ENCODE measurements at places on chromosomes 16 and 17.
A peak's percentile ranks its signal among the peaks of the same experiment; 100 is the strongest.

DNA sequence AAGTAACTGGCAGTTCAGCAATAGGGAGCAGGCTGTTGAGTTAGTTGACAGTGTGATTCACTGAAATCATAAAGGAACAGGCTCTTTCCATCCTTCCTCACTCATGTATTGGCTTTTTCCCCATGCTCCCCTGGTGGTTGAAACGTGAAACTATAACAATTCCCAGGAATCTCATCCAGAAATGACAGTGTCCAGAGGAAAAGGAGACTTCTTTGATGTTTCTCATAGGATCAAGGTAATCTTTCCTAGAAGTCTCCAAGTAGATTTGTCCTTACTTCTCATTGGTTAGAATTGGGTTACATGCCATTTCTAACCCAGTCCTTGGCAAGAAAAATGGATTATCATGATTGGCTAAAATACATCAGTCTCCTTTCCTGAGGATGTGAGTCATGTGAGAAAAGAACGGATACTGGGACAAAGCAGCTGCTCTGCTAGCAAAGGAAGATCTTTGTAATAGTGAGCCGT, 14.4 kb downstream of the TTC19 start:
- DNase-seq, result no peak

DNA sequence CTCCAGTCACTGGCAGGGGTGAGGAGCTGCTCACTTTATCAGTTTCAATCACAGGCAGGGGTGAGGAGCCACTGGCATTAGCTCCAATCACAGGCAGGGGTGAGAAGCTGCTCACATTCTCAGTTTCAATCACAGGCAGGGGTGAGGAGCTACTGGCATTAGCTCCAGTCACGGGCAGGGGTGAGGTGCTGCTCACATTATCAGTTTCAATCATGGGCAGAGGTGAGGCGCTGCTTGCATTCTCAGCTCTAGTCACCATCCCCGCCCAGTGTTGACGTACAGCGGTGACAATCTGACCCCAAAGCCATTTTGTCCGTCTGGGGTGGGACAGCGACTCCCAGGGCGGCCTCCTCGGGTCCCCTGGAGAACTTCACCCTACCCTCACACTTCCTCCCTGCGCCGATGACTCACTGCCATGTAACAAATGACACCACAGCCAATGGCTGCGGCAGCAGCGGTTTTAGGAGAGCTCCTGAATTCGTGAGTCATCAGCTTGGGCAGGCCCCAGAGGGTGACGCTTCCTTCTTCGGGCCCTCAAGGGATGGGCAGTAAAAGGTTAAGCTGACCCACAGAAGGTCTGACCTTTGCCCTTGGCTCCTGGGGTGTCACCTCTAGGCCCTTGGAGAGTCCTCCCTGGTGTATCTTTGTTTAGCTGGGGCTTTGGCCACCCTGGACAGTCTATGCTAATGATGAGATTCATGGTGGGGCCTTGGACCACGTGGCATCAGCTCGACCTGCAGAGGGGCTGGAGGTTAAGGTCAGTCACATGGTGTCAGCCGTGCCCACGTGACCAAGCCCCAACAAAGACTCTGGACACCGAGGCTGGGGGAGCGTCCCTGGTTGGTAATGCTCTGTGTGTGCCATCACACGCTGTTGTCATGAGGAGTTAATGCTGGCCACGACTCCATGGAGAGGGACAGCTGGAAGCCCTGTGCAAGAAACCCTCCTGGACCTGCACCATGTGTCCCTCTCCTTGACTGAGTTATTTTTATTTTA, 171.7 kb downstream of the C16orf95 start:
- DNase-seq, result peak; percentile 4

GRCh38 chr16:56320056-56320455, 105.3 kb downstream of the AMFR start:
- no peak for DNase-seq

GRCh38 chr17:329784-330420, 22.7 kb downstream of the RPH3AL start:
- no peak for DNase-seq

GRCh38 chr17:173166-173911, 8.1 kb downstream of the DOC2B start:
- no peak for DNase-seq

DNA sequence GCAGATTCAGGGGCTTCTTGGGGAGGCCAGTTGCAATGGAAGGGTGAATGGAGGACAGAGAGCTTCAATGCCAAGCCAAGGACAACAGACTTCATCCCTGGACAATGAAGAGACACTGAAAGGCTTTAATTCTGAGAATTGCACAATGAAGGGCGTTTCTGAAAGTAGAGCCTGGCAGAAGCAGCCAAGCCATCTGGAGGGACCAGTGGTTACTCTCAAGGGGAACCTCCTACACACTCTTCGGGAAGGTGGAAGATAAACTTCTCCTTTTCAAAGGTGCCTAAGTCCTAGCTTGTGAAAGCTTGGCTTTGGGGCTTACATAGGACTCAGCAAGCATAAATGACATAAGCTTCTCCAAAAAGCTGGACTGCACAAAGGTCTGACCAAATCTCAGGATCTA, 6.2 kb upstream of the CES1 start:
- DNase-seq, result no peak

- no peak for DNase-seq
These were observed 13.2 kb downstream of the CD7 start for GRCh38 chr17:82303944-82304808.

DNA sequence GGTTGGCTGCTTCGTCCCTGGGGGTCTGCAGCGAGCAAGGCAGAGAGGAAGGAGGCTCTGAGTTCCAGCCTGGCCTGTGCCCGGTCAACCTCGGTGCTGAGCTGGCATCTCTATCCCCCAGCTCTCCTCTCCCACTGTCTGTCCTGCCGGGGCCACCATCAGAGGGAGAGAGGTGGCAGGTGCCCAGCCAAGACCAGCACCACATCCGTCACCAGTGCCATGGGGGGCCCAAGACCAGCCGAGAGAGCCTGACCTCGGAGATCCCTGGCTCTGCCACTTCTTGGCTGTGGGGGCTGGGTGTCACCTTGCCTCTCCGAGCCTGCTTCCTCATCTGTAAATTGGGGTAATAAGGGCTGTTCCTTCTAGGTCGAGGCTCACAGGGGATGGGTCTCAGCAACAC, 560 bp upstream of the P2RX1 start:
- DNase-seq, result no peak

GRCh38 chr16:4640572-4641305, 16.1 kb downstream of the MGRN1 start:
- DNase-seq, result no peak

DNA sequence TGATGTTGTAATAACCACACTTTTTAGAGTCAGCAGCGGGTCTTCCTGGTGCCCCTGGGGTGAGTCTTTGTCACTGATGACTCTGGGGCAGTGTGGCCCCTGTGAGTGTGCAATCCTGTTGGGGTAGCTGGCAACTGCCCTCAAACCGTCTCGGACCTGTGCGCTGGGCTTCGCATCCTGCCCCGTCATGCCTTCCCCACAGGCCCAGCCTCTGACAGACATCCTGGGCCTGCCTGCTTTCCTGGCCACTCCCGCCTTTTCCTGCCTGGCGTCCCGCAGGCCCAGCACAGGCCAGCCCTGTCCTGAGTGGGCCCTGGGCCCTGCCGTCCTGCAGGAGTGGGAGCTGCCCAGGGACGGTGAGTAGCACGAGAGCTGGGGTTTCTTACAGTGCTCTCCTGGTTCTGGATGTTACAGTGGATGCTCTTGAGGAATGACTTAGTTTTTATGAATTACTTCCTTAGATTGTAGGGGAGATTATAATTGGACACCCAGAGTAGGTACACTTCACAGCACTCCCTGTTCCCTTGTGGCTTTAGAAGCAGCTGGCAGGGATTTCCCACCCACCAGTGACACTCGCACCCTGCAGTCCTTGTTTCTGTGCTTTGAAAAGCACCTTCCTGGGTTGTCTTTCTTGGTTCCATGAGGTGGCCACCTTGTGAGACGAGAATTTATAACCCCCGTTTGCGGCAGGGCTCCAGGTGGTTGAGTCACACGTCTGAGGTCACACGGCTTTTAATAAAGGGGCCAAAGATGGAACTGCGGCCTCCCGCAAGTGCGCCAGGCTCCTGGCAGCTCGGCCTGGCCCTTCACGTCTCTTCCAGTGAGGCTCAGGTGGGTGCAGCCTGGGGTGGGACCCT, 50.0 kb upstream of the CAPN15 start:
- DNase-seq, result no peak

DNA sequence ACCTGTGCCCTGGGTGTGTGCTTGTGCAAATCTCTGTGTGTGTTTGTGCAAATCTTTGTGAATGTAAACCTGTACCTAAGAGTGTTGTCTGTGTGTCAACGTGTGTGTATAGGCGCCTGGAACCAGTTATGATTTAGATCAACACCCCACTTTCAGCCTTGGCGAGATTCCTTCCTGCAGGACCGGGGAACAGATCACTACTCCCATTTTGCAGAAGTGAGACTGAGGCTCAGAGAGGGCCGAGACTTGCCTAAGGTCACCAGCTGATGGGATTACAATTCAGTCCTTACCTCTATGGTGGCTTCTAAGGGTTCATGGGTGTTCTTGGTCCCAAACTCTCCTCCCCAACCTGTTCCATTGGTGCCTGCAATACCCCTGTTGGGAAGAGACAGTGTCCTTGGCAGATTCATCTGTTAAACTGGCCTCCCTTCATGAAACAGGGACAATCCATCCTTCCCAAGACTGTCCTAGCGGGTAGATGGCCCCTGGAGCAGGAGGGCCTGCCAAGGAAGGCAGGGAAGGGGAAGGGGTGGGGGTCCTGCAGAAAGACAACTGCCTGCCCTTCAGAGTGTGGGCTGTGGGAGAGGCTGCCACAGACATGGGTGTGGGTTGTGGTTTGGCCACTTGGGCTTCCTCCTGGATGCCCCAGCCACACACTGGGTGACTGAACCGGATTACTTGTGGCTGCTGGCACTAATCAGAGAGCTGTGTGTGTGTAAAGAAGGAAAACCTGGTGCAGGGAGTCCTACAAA, 6.9 kb upstream of the MAPK7 start:
- DNase-seq, result no peak

GRCh38 chr16:75029854-75030253, 31.0 kb downstream of the ZNRF1 start:
- DNase-seq, result no peak

- peak; percentile 68 for DNase-seq
These were observed 39.6 kb upstream of the MEOX1 start for GRCh38 chr17:43701318-43701743.

- DNase-seq, result no peak
These were observed 39.7 kb downstream of the CUEDC1 start for GRCh38 chr17:57915544-57915943.

GRCh38 chr16:63239065-63239570, 1202.9 kb upstream of the CDH8 start:
- DNase-seq, result no peak

DNA sequence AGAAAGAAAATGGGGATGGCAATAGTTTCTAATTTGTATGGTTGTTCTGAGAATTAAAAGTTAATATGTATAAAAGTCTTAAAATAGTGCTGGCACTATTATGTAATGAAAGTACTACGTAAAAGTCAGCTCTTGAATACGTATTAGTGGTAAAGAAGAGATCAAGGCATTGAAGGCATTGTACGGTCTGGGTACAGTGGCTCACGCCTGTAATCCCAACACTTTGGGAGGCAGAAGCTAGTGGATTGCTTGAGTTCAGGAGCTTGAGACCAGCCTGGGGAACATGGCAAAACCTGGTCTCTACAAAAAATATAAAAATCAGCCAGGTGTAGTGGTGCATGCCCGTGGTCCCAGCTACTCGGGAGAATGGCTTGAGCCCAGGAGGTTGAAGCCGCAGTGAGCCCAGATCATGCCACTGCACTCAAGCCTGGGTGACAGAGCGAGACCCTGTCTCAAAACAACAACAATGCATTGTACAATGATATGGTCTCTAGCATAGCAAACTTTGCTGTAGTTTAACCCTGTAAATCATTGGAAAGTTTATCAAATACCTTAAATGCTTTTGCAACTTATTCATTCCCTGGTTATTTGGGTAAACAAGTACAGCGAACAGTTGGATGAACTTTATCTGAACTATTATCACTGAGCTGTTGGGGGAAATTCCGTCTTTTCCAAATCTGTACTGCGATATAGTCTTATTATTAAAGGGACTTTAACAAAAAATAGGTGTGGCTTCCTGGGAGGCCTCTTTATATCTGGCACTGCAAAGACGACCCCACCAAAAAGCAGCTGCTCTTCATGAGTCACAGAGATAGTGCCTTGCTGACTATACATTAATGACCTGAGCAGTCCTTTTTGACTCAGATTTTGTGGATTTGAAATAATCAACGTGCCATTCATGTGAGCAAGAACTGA, 73.6 kb downstream of the GPRC5B start:
- DNase-seq, result no peak

DNA sequence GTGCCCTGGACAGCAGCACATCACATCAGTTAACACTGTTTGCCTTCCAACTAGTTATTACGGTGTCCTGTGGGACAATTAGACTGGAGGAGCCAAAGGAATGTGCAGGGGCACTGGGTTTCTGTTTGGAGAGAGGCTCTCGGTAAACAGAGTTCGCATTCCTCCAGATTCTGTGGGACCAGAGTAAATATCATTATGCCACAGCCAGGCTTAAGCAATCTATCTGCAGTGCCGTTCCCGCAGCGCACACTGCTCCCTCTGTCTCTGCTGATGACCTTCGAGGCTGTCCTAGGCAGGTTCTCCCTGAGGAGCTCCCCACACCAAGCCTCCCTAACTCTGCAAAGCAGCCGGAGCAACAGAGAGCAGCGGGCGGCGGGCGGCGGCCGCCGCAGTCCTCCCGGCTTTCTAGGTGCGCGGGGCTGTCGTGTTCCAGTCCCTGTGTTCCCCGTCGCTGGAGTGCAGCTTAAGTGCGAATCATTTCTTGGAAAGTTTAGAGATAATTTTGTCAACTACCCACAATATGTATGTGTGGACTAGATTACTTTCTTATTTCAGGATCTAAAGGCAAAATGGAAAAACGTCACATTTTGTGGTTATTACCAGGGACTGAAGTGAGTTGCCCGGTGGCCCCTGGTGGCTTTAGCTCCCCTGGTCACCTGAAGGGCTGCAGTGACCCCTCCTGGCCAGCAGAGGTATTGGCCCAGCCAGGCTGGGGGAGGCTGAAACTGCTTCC, 43.3 kb downstream of the PGS1 start:
- DNase-seq, result peak; percentile 76

DNA sequence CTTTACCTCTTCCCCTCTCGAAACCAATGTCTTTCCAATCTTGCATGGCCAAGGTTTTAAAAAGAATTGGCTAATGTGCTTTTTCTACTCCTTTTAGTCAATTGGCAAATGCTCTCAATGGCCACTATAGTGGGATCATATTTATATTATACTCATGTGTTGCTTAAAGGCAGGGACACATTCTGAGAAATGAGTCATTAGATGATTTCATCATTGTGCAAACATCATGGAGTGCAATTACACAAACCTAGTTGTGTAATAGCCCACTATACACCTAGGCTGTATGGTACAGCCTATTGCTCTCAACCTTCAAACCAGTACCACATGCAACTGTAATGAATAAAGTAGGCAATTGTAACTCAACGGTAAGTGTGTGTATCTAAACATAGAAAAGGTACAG, 180.9 kb downstream of the HS3ST3A1 start:
- no peak for DNase-seq

GRCh38 chr16:78446992-78447563, 347.6 kb downstream of the WWOX start:
- no peak for DNase-seq

DNA sequence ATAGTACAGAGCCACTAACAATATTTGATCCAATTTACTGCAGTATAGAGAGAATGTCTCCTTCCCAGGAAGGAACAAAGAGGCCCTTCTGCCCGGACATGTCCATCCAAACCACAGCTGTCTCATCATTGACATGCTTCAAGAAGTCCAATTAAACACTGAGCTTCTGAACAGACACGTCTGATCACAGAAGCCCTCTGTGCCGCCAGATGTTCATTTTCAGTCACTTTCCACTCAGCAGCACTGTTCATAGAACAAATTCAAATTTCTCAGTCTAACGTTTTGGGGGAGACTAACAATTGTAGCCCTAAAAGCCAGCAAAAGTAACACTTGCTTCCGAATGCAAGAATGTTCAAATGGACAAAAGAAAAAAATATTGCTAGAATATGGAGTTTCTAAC, 15.3 kb downstream of the ZC3H7A start:
- DNase-seq, result no peak
